ENCODE measurements at places on chromosomes 3 and 15. TPM values are rescaled to one million over a fixed set of nuclear protein-coding genes. Genes with fewer than 3 reads are reported as not detected.

DNA sequence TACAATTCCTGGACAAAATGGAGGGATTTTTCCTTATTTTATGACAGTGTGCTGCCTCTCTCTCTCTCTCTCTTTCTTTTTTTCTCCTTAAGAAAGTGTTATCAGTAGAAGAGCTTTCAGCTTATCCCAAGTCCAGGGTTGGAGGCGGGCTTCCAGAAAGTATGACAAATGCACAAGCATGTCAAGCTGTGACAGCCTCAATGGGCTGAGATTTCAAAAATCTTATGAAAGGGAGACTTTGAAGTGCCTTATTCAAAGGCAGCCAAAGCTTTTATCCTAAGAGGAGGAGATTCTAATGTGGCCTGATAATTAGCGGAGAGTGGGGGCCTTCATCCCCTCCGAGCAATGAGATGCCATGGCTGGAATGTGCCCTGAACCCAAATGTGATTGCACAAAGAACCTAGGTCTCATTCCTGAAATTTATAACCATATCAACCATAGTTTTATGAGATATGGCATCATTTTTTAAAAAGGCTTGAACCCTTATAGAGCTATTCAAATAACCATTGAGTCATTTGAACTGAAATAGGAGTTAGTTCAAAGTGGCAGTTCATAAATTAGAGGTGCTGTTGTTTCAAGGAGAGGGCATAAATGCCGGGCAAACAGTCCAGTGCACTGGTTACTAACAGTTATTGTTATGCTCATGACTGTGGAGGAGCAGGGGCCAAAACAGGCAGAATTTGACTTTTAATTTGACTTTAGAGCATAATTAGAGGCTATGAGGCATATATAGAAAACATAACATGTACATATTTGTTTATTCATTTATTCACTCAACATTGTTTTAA, 261.6 kb upstream of the THRB start:
- peak; percentile 87 for DNase-seq

The ALCAM gene
- 115 TPM for total RNA-seq

GRCh38 chr15:50876989-50877360, 31.5 kb upstream of the AP4E1 start:
- peak; percentile 89 for DNase-seq

DNA sequence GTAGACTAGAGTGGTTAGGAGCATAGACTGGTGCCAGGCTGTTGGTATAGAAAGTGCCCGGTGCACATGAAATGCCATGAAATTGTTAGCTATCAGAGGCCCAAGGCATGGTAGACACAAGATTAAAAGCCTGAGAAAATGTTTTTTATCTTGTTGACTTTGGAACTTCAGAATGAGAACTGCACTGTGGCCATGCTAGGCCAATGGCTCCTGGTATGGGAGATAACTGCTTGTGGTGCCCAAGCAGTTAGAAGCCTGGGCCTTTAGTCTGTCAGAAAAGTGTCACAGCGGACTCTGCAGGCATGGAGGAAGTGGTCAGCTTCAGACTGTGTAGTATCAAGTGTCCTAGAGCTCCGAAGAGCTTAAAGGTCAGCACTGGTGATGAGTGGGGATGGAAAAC, 11.9 kb downstream of the FYCO1 start:
- DNase-seq, result no peak

The SPRED1 gene
- total RNA-seq, result 74.9 TPM

DNA sequence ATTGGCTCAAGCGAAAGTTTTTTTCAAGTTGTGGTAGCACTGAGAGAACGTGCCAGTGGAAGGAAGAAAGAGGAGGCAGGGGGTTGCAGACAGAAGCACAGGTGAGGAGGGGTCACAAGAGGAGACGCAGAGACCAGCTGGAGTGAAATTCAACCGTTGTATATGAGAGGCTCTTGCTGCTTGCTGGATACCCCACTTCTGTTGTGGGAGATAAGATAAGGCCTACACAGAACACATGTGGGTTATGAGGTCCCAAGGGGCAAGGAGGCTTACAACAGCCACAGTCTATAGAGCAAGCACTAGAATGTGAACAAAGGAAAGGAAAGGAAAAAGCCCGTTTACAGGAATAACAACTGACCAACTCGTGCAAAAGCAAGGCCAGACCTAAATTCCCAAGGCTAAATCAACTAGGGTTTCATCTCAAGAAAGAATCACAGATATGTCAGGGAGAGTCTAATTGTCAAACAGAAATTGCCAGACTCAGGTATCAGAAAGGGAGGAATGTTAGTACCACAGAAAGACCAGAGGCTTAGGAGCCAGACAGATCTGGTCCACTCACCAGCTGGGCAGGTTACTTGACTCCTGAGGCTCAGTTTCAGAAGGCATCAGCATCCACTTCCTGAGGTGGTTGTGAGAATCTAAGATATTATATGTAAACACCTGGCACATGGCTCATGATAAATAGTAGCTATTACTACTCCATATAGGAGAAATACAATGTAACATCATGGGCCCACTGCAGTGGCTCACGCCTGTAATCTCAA, 60.9 kb downstream of the MSL2 start:
- peak; percentile 15 for DNase-seq

GRCh38 chr3:107064405-107065060, 312.7 kb upstream of the CCDC54 start:
- DNase-seq, result peak; percentile 92

The SLC28A1 gene
- 0.72 TPM for total RNA-seq

GRCh38 chr3:100319951-100320350, 14.6 kb upstream of the NIT2 start:
- no peak for DNase-seq

GRCh38 chr15:81117136-81117535, 16.9 kb upstream of the CFAP161 start:
- DNase-seq, result no peak

DNA sequence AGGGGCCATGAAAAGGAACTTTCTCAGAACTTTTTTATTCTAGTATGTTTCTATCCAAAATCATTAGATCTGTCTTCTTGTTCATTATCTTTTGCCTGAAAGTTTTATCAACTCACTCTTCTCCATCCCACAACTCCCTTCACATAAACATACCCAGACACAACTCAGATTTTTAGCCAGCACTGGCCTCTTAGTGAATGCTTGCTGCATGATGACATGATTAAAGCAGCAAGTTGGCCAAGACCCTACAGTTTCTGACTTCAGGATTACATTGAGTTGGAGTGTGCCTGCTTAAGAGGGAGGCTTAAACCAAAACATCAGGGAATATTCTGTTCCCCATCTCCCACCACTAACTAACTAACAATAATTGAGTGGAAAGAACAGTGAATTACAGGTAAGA, 38.1 kb downstream of the PLSCR2 start:
- no peak for DNase-seq

DNA sequence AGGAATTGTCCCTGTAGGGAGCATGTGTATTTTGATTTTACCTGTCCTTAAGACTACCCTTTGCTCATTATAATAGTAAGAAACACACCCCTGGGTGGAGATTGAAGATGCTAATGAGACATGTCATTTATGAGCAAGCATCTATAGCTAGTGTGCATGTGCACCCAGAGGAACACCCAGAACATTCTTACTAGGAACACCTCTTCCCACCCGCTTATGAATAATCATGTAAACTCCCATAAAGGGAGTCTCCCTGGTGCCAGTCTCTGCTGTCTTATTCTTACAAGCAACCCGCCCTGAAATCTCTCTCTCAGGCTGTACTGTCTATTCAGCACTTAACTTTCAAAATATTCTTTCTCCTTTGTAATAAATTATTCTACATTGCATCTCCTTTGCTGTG, 1227.3 kb downstream of the ROBO1 start:
- DNase-seq, result no peak

DNA sequence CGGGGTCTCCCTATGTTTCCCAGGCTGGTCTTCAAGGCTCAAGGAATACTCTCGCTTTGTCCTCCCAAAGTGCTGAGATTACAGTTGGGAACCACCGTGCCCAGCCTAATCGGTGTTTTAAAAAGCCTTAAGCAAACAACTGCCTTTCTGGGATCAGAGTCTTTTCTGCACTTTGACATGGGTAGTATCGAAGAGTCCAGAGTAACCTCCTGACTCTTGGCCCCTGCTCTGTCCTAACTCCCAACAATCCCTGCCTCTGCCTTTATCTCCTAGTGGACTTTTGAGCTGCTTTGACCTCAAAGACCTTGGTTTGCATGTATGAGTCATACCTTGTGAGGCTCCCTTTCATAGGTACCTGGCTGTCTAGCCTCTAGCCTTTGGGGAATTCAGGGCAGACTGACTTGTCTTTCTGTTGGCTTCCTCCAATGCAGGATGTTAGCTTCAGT, 21.0 kb upstream of the HACD2 start:
- no peak for DNase-seq

DNA sequence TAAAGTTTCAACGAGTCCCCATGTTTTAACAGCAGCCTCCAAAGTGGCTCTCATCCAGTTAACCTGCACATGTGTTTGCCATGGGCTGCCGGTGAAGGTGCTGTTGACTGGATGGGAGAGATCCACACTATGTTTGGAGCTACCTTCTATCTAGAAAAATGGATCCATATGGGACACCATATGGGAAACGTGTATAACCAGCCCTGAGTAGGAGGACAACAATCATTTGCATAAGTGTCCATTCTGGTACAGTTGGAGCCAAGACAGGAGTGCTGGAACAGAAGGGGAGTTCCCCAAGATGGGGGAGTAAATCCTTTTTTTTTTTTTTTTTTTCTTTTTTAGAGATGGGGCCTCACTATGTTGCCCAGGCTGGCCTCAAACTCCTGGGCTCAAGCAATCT, 36.6 kb downstream of the MKRN2 start:
- DNase-seq, result no peak

- peak; percentile 22 for DNase-seq
Observed at GRCh38 chr15:31397851-31398661, 71.4 kb downstream of the KLF13 start.

The CATSPER2 gene
- 6.3 TPM for total RNA-seq

The EXD1 gene
- total RNA-seq, result 1.4 TPM

DNA sequence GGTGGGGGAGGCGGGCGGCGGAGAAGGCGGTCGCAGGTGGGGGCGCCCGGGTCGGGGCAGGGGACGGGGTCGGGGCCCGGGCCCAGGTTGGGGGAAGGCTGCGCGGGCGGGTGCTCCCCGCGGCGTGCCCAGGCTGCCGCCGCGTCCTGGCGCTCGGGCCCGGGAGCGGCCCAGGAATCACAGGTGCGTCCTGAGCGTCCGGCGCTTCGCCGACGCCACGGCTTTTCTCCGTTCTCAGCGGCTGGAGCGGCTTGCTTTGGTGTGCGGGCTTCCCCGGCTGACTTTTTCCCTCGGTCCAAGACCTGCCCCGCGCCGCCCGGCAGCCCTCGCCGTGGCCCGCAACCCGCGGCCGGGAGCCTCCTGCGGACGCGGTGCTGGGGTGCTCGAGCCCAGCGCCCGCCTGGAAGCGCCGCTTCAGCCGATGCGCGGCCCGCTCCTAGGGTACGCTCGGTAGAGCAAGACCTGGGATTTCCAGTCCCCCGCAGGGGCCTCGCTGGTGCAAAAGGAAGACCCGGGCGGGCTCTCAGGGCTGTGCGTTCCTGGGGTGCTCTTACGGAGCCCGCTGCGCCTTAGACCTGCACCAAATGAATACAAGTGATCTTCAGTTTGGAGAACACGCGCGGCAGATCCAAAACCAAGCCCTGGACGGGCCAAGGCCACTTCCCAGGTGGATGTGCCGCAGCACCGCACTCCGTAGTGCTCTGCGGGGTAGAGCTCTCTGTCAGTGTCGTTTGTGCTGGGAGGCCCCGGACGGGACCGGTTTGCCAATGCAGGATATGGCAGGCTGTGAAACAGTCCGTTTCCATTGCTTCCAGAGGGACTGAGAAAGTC, 639 bp downstream of the NIPA1 start:
- DNase-seq, result peak; percentile 33

GRCh38 chr3:100766069-100766468, 56.8 kb downstream of the TFG start:
- no peak for DNase-seq

The MASP1 gene
- 7.2 TPM for total RNA-seq

DNA sequence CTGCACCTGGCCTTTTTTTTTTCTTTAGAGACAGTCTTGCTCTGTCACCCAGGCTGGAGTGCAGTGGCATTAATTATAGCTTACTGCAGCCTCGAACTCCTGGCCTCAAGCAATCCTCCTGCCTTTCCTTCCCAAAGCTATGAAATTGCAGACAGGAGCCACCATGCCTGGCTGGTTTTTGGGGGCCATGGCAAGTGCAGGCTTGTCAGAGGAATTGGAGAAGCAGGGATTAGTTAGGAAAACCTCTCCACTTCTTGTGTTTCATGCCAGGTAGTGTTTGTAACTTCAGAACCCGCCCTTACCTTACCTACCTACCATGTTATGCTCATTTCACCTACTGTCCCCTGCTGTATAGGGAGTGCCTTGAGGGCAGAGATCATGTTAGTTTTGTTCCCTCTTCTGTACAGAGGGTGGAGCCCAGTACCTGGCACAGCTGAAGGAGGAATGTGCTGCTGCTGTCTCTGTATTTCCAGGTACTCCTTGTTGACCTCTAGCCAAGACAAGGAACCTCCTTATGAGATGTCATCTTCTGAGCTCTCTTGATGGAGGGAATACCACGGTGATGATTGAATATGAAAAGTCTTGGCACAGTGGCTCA, 43.8 kb downstream of the TRAK1 start:
- DNase-seq, result no peak

- DNase-seq, result peak; percentile 48
Observed at GRCh38 chr3:56624725-56625124, 58.3 kb downstream of the TASOR start.

The ZNF662 gene
- 10.4 TPM for total RNA-seq

GRCh38 chr3:45055411-45056143, 29.5 kb downstream of the CLEC3B start:
- DNase-seq, result no peak

DNA sequence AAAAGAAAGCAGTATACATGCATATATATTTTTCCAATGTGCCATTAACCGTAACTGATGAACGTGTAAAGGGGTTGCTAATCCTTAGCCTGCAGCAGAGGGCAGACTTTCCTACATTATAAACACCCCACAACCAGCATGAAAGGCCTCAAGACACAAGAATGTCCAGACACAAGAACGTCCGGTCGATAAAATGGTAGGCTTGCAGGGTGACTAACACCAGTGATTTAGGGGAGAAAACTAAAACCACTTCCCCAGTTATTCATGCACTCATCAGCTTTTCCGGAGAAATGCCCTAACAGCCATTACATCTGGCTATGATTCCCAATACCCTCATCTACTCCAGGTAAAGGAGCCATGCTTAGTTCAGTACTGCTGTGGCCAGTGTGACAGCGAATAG, 57.4 kb downstream of the LRTM1 start:
- peak; percentile 68 for DNase-seq

DNA sequence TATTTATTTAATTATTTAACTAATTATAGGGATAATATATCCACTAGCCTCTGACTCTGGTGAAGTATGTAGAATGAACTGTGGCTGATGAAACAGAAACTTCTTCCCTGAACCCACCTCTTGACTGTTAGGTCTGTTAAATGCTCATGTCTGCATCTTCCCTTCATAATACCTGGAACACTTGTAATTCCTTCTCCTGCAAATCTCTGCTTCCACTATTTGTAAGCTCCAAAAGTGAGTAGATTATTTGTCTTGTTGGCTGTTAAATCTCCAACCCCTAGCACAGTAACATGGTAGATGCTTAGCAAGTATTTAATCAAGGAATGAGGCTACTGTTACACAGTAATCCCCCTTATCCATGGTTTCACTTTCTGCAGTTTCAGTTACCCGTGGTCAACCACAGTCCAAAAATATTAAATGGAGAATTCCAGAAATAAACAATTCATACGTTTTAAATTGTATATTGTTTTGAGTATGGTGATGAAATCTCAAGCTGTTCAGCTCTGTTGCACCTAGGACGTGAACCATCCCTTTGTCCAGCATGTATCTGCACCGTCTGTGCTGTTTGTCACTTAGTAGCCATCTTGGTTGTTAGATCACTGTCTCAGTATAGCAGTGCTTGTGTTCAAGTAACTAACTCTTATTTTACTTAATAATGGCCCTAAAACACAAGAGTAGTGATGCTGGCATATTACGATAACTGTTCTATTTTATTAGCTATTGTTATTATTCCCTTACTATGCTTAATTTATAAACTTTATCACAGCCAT, 5.7 kb downstream of the TTBK2 start:
- DNase-seq, result no peak

The ABHD17C gene
- total RNA-seq, result 10.4 TPM
